ENCODE measurements at places on chromosomes 1 and 21. TPM values are rescaled to one million over a fixed set of nuclear protein-coding genes. Genes with fewer than 3 reads are reported as not detected.
A peak's percentile ranks its signal among the peaks of the same experiment; 100 is the strongest.

GRCh38 chr21:34818662-34819158 lies 149.9 kb downstream of the CLIC6 start:
- DNase-seq = no peak

- DNase-seq = no peak
These were observed 22.5 kb downstream of the MAP3K7CL start for GRCh38 chr21:29152916-29153315.

DNA sequence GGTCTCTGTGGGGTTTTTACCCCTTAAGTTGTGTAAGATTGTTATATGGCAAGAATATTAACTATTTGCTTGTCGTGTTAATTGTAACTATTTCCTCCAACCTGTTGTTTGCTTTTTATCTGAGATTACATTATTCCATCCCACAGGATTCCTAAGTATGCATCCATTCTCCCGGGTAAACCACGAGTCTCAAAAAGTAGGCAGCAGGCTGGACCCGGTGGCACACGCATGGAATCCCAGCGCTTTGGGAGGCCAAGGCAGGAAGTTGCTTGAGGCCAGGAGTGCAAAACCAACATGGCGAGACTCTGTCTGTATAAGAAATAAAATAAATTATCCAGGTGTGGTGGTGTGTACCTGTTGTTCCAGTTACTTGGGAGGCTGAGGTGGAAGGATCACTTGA lies 12.6 kb upstream of the RSPO1 start:
- no peak for DNase-seq

DNA sequence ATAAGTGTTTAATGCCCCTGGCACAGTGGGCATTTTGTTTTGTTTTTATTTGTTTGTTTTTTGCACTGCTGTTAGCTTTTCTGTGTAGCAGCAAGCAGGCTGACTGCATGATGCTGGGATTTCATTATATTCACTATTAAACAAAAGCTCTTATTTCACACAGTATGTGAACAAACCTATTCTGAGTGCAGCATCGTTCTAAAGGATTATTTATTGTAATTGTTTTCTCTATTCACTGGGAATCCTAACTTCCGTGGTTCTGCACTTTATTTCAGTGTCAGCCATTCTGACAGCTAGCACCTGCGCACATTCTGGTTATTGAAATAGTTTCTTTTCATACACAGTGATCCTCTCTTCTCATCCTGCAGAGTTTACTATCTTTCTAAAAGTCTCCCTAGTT lies 595.0 kb downstream of the NEGR1 start:
- DNase-seq = no peak

GRCh38 chr1:48093147-48093546 lies 96.0 kb upstream of the TRABD2B start:
- DNase-seq = no peak

DNA sequence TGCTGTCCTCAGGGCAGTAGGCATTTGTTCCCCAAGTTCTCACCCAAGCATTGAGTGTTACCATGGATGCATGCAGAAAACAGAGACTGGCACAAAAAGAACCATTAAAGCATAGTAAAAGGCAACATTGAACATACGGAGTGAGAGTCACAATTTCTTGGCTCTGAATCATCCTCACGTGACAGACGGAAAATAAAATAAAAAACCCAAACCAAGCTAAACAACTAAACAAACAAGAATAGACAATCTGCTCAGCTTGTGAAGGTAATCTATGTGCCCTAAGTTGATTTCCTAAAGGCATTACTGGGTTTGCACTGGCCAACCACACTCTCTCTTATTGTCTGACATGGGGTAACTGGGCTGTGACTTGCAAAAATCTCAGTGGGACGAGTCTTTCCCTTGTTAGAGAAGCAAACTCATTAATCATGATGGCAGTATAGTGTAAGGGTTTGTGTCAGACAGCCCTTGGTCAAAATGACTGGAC lies 306.0 kb downstream of the ASTN1 start:
- DNase-seq = no peak

DNA sequence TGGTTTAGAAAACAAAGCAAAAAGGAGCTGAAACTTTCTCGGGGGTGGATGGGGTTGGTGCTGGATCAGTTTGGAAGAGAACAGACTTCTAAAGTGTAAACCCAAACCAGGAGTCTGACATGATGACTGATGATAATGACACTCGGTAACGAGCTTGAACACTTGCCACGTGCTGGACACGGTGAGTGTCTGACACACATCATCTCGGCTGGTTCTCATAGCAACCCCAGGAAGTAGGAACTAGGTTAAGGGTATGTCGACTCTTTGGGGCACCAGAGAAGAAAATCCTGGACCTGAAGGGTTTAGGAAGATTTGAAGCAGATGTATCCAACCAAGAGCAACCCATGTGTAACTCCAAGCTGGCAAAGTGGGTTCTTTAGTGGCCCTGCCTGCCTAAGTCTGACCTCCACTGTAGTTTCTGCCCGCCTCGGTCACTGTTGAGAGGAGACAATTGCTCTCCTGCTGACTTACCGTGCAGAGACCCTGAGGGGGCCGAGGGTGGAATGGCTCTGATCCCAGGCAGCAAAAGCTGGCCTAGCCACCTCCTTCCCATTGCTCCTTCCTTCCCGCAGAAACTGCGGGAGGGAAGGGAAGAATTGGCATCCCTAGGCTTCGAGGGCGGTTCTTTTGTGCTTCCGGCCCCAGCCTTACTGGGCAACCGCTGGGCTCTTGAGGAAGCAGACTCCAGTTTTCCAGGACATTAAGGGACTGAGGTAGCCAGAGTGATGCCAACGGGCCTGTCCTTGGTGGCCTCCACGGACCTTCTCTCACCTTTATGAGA lies 156.0 kb downstream of the TOMM20 start:
- DNase-seq = peak; percentile 46

DNA sequence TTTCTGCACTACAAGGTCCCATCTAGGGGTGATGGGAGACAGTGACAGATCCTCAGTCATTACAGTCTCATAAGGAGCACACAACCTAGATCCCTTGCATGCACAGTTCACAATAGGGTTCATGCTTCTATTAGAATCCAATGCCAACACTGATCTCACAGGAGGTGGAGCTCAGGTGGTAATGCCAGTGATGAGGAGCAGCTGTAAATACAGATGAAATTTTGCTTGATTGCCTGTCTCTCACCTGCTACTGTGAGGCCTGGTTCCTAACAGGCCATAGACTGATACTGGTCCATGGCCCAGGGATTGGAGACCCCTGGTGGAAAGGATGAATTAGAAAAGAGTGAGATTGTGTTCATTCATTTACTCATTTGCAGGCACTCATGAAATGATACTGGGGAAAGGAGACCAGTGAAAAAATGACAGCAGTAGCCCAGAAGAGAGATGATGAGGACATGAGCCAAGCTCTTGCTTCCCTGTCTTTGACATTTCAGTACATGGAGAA lies 251.6 kb upstream of the DUSP10 start:
- DNase-seq = no peak

DNA sequence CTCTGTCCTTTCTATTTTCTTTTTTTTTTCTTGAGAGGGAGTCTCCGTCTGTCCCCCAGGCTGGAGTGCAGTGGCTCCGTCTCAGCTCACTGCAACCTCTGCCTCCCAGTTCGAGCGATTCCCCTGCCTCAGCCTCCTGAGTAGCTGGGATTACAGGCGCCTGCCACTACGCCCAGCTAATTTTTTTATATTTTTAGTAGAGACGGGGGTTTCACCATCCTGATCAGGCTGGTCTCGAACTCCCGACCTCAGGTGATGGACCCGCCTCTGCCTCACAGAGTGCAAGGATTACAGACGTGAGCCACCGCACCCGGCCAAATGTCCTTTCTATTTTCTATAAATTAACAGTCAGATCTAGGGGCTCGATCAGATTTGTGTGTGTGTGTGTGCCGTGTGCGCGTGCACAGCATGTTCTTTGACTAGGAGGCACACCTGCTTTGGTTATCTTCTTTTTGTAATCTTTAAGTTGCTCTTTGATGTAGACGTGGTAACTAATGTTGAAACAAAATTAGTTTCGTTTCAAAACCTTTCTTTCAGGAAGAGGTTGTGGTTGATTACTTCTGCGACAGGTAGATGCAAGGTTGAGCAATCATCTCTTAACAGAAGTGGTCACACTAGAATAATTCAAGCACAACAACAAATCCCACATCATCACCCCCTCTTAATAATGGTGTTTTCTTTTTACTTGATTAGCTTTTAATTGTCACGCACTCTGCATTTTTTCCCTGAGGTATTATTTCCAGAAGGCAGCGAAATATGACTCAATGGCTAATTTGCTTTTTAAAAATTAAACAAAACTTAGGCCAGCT lies 779 bp upstream of the DEGS1 start:
- peak; percentile 58 for DNase-seq

The SERTAD4 gene
- total RNA-seq = not detected

- no peak for DNase-seq
These were observed 86.1 kb downstream of the BACH1 start for GRCh38 chr21:29384683-29385359.
